ENCODE measurements at places on chromosomes 7 and 10.

DNA sequence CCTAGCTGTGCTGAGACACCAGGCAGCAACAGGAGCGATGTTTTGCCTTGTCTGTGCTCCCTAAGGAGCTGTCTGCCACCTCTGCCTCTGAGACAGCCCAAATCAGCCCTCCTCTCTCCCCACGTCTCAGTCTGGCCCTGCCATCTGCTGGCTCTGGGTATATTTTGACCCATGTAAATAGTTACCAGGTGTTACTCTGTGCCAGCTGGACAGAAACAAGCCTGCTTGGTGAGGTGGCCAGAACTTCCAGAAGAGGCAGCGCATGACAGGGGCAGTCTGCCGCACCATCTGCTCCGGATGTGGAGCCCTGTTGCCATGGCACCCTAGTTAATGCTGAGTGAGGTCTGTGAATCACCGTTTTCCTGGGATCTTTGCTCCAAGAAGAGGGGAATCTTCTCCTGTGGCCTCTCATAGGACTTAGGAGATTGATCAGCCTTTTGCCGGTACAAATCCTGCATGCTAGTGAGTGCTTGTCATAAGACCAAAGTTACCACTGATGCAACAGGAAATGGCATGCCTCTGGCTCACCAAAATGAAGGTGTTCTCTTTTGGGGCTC, 31.8 kb downstream of the GSTO2 start:
- DNase-seq: peak; percentile 95

GRCh38 chr7:147535701-147536111, 1054.9 kb upstream of the C7orf33 start:
- no peak for DNase-seq

DNA sequence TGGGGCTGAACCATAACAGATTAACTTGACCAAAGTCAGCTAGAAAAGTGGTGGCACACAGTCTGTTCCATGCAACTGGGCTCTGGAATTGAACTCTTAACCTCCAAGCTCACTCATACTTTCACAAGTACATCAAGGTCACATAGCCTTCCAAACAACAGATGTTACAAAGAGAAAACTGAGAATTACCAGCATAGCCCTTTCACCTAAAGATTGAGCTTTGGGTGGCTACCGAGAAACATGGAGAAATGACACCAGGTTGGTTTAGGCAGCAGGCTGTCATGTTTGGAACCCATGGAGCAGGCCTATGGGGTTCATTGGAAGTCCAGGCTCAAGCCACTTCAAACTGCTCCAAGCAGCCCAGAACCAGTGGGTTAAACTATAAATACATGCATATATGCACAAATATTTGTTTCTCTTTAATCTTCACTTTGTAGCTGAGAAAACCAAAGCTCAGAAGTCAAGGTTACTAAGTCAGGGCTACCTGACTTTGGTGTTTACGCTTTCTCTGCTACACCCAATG, 59.1 kb downstream of the MALSU1 start:
- no peak for DNase-seq

GRCh38 chr10:88473989-88474883, 108.9 kb downstream of the RNLS start:
- DNase-seq: no peak

GRCh38 chr10:88886557-88886956, 6.5 kb downstream of the STAMBPL1 start:
- no peak for DNase-seq

DNA sequence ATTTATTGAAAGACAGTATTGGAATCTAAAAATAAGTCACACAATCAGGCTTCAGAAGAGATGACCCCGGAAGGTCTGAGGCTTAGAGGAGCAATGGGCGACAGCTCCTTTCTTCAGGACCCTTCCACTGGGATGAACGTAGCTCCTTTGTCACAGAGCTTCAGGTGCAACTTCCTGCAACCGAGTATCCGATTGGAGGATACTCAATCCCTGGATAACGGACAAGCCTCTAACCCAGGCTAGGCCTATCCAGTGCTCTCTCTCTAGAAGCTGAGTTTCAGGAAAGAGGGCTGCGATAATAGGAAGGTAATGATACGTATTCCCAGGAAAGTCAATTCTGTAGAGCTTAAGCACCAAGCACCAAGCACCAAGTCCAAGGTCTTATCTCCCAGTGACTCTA, 349.4 kb upstream of the NPSR1 start:
- no peak for DNase-seq

DNA sequence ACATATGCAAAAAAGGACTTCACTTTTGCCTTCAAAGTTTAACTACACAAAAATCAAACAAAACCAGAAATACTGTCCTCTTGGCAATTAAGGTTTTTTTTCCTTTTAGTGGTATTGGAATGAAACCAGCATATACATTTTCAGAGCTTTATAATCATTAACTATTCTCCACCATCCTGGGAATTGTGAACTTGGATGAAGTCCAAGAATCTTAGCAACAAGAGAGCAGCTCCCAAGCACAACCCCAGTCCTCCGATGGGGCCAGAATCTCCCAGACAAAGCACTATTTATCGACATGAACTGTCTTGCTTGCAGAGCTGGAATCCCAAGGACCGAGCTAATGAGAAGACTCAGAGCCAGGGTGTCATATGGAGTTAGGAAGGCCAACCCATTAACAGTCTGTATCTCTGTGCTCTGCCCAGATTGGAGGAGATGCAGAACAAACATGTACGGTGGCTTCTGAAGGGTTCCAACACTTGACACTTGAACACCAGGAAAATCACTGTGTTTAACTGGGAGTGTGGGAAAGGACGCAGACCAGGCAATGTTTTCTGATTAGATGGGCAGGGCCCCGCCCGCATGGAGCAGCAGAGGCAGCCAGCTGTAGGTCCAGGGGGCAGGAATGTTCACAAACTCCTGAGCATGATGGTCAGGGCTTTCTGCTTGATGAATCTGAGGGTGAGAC, 35.5 kb downstream of the PPP1R3C start:
- DNase-seq: no peak

GRCh38 chr7:50567715-50568261, 2.6 kb upstream of the DDC start:
- no peak for DNase-seq

DNA sequence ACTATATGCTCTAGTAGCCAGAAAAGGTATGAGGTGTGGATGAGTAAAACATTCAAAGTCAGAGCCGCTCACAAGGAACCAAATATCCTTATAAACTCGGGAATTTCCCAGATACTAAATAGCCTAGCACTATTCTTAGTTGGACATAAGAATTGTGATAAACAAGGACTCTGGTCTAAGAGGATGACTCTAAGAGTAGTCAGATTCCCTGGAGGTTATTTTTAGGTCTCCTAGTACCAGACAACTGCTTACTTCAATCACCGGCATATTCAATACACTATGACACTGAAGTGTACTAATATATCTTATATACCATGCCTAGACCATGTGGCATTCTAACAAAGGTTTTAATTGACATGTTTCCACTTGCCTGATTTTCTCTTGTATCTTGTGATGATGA, 56.5 kb downstream of the LMBR1 start:
- DNase-seq: no peak

DNA sequence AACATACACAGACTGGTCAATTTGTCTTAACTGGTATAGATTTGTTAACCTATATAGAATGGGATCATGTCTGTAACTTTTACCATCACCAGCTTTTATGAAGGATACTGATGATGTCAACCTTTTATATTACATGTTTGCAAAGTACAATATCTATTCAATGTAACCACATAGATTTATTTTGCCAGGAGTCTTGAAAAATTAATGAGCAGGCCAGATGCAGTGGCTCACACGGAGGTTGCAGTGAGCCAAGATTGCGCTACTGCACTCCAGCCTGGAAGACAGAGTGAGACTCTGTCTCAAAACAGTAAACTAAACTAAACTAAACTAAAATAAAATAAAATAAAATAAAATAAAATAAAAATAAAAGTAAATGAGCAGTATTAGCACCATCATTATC, 30.0 kb upstream of the PARD3 start:
- no peak for DNase-seq
